ENCODE measurements at places on chromosomes 1 and 21.

DNA sequence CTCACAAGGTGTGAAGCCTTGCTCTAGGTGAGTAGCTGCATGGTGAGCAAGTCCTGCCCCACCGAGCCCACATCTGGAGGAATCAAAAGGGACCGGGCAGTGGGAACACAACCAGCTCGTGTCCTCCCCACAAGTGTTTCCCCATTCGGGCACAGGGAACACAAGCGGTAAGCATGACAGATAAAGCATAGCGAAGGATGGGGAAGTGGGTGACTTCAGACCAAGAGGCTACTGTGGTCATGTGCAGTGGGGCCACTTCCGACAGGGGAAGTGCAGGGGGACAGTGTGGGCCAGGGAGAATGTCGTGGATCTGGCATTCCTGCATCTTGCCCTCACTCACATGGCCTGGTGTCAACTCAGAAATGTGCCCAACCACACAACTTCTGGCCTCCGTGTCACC lies 306.2 kb downstream of the FAM72C start:
- no peak for DNase-seq

GRCh38 chr1:230291731-230292620 lies 134.2 kb downstream of the PGBD5 start:
- no peak for DNase-seq

GRCh38 chr1:22229379-22229778 lies 86.5 kb upstream of the WNT4 start:
- DNase-seq, result no peak

DNA sequence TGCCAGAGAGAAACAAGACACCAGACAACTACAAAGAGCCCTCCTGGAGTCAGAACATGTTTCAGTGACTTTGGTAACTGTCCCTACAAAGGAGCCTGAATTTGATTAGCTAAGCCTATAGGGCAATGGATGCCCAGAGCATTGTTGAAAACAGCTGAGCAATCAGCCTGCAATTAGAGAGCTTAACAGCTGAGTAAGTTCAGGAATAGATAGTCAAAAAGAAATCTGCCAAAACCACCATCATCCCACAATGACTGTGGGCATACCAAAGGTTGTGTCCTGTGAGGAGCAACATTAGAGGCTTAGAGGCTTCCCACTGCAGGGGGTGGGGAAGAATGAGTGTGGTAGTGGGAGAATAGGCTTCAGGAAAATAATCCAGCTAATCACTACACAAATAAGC lies 32.1 kb downstream of the SH3BP5L start:
- no peak for DNase-seq

GRCh38 chr1:90826834-90827233 lies 109.7 kb upstream of the BARHL2 start:
- no peak for DNase-seq

DNA sequence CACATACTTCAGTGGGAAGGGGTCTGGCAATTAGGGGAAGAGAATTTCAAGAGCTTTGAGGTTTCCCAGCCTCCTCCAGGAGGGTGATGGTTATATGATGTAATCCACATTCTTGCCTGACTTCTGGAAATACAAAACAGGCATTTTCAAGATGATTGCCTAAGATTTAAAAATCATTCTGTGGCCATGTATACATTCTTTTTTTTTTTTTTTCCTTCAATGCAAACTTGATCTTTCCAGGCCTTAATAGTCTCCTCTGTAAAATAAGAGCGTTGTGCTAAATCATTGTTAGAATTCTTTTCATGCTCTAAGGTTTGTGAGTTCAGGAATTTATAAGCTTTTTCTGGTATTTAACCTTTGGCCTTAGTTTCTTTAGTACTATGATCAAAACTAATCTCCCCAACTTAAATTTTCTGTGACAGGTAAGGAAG lies 192.3 kb upstream of the HMCN1 start:
- DNase-seq, result no peak

DNA sequence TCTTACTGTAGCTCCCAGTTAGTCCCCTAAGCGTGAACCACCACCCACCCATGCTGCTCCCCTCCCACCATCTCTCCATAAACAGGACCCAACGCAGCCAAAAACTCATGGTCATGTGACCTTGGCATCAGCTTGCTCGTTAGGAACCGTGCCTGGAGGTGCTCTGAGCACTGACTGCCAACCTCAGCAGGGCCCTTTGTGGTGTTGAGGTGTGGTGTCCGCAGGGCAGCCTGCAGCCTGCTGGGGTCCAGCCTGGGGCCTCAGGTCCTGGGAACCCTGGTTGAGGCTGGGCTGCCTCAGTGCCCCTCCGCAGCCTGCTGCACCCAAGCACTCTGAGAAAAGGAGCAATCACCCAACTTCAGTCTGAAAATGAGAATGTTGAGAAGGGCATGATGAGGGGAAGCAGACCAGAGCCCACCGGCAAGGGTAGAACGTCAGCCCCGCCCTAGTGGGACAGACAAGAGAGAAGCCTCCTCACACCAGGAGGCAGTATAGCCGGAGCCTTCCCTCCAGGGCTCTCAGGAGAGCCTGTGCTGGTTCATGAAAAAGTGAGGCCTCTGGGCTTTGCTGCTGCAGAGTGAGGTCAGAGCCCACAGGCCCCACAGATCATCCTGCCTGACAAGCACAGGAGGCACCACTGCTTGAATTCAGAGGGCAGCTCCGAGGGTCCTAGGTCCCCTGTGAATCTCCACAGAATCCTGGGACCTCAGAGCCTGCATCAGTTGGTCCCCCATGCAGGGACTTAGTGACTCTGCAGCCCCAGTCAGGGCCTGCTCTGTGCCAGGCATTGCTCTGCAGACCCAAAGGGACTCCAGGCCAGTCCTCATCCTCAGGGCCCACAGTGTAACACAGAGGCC lies 4.9 kb upstream of the COL6A2 start:
- no peak for DNase-seq

GRCh38 chr1:35340519-35340918 lies 72.0 kb downstream of the ZMYM4 start:
- DNase-seq, result no peak

- no peak for DNase-seq
These were observed 55.3 kb downstream of the NDUFS5 start for GRCh38 chr1:39081271-39082009.

DNA sequence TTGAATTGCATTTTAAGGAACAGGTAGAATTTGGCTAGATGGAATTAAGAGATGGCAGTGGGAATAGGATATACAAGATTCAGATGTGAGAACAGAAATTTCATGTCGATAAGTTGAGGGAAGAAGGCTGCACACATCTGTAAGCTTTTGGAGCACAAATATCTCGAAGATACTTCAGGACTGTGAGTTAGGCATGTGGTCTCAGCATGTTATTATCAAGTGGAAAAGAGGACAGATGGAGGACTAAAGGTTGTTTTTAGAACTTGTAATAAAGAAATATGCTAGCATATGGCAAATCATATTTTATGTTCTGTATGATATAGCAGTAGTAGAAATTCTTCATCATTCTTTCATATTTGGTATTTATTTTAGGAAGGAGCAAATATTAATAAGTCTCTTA lies 61.5 kb downstream of the KIF1B start:
- no peak for DNase-seq

DNA sequence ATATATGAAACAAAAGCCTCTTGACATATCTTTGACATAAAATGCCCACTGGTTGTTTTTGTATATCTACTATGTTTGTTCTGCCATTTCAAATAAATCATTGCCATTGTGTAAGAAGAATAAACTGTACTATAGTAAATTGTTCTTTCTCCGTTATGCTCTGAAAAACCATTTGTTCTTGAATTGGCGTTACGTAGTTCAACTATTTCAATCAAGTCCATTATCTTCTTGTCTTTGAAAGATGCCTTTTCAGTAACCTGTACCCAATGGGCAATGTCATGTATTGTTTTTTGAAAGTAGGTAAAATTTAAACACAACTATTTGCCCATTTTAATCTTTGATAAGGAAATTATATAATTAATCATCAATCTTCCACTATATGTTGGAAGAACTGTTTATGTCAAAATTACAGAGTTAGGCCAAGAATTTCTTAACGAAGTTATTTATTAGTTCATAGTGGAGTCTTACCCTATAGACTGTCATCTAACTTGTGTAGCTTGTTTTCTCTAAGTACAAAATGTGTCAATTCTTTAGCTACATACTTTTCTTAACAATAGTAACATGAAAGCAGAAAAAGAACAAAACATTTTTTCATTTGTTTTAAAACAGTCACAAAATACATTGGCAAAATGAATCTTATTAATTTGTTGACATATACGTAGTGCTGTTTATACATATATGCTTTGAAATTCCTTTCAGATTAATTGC lies 294.8 kb downstream of the PTPRC start:
- DNase-seq, result no peak

- DNase-seq, result no peak
These were observed 16.5 kb upstream of the ASAP3 start for GRCh38 chr1:23500466-23500865.

DNA sequence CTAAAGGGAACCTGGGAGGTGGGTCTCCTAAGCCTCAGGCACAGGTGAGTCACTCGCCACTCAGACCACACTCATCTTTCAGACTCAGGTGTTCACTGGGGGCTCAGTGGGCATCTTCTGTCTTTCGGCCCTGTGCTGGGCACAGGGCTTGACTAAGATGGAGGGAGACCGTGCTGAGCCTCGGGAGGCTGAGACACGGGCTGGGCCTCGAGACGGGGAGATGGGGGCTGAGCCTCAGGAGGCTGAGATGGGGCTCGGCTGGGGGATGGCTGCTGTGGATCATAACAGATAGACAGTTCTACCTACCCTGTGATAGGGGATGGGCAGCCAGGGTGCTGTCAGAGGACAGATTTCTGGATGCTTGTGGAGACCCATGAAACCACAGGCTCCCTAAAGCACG lies 15.5 kb upstream of the IFNLR1 start:
- DNase-seq, result no peak

- DNase-seq, result no peak
These were observed 1.8 kb downstream of the RERE start for GRCh38 chr1:8815582-8816151.

DNA sequence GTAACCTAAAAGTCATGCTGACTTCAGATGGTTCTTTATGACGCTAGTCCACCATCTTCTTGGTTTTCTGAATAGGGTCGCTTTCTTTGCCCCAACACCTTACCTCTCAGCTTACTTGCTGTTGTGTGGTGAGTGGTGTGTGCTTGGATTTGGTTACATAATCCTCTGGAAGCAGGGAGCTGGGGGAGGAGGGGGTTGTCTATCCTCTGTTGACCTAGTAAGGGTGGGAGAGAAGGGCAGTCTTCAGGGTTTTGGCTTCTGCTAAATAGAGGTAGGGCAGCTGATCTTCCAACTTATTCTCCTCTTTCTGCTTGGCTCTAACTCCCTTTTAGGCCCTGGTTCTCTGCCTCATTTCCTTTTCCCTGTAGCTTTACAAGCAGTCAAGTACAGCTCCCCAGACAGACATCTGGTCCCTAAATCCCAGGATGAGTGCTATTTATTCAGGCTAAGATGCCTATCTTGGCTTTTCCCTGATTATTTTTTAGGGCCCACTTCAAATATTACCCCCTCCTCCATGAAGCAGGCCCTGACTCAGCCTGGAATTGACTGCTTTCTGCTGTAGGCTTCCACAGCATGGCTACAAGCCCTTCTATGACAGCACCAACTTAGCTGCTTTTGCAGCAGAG lies 6.4 kb upstream of the REN start:
- no peak for DNase-seq

GRCh38 chr1:155729031-155729898 lies 40.4 kb downstream of the DAP3 start:
- no peak for DNase-seq

- no peak for DNase-seq
These were observed 190.6 kb upstream of the BEND5 start for GRCh38 chr1:48967318-48967717.

GRCh38 chr1:88892357-88892877 lies 1.1 kb upstream of the GTF2B start:
- peak; percentile 51 for DNase-seq

DNA sequence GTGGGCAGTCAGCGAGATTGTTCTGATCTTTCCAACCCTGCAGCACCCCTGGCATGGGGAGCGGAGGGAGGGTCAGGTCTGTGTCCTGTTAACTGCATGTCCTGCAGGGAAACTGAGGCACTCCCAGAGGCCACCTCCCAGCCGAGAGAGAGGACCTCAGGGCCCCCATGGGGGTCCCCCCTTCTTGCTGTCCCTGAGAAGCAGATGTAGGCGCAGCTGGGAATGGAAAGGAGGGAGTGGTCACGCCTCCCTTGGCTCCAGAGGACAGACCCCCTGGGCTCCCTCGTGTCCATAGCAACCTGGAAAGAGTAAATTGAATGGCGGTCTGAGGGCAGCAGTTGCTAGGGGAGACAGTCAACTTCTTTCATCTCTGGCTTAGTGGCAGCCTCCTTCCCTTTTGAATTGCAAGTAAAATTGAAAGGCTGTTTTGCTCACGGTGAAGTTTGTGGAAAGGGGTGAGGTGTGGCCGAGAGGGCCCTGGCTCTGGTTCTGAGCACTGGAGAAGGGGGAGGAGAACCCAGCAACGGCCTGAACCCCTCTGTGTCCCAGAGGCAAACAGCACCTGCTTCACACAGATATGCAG lies 4.9 kb downstream of the CROCC start:
- DNase-seq, result peak; percentile 26

DNA sequence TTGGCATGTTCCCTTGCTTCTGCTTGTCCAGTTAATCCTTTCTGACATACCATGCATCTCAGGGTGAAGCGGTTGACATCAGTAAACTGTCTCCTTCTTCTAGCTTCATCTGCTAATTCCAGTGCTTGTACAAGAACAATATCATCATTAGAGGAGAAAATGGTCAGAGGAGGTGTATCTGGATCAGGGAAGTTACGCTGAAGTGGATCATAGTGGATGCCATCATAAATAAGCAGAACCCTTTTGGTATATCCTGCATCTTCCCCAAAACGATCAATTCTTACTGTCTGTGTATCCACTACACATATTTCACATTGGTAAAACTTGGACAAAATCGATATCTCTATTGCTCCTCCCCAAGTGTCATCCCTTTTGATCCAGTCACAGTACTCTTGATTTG lies 2.0 kb downstream of the YOD1 start:
- no peak for DNase-seq

GRCh38 chr1:193308438-193308837 lies 122.0 kb upstream of the B3GALT2 start:
- DNase-seq, result no peak

DNA sequence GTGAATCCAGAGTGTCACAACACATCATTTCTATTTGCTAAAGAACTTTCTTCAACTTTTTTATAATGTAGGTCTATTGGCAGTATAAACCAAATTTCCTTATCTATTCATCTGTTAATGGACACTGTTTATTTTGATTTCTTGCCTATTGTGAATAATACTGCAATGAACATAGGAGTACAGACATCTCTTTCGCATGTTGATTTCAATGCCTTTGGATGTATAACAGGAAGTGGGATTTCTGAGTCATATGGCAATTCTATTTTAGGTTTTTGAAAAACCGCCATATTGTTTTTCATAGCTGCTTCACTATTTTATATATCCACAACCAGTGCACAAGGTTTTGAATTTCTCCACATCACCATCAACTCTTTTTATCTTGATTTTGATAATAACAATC lies 198.7 kb downstream of the KCNT2 start:
- no peak for DNase-seq

DNA sequence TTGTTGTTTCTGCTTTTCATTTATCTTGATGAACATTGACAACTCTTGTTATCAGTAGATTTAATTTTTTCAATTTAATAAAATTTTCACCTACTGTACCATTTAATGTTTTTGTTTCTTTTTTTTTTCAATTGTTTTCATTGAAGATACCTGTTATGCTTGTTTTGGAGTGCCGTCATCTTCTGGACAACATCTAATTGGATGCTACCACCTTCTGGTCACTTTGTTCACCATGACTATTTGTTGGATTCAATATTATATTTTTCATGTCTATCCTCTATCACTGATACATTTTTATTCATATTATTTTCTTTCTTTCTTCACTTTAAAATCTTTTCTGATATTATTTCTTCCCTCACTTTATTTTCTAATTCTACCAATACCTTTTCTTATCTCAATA lies 14.0 kb downstream of the KRTAP21-2 start:
- DNase-seq, result no peak

- DNase-seq, result no peak
These were observed 4.4 kb downstream of the CHIT1 start for GRCh38 chr1:203225071-203225470.

All from NCI-H187 treated with DMSO at 0.1 percent for 48 hours (cell line).